ENCODE measurements at places on chromosomes 6 and 20. TPM values are rescaled to one million over a fixed set of nuclear protein-coding genes. Genes with fewer than 3 reads are reported as not detected.

The DEFB113 gene
- not detected for total RNA-seq

The DEFB132 gene
- not detected for total RNA-seq

The DZANK1 gene
- total RNA-seq = 1.5 TPM

The RAB23 gene
- 3.5 TPM for total RNA-seq

The TREM1 gene
- not detected for total RNA-seq

The ADGRF1 gene
- not detected for total RNA-seq

The CDH26 gene
- 0.43 TPM for total RNA-seq

The SAMD5 gene
- not detected for total RNA-seq

All from T-helper 2 cell treated with Interferon-gamma antibody and Interleukin-4, amounts not matched to agents 100 ng/mL and 5 ng/mL, for 36 hours (primary cell).